ENCODE measurements at places on chromosomes 7 and 10. TPM values are rescaled to one million over a fixed set of nuclear protein-coding genes. Genes with fewer than 3 reads are reported as not detected.

- no peak for DNase-seq
Measured at GRCh38 chr7:28126410-28127041, 54.1 kb downstream of the JAZF1 start.

DNA sequence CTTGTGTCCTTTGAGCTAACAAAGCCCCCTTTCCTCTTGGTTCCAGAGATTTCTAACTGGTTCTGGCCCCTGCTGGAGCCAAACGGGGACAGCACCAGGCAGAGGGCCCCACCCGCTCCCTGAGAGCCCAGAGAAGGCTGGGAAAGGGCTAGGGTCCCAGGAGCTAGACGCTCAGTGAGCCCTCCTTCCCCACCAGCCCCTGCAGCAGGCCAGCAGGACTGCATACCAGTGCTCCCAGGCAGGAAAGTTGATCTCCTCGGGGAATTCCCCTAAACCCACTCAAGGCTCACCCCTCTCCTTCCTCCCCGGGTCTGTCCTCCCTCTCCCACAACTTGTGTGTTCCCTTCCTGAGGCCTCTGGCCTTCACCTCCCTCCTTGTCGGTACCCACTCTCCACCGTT, 47.7 kb downstream of the PAX2 start:
- peak; percentile 23 for DNase-seq

GRCh38 chr7:56092789-56093531, at the start of gene PHKG1:
TSS of gene PHKG1 (minus strand) at chr7:56092952. CDS start at chr7:56088941, 4,011 bp downstream.
- DNase-seq, result peak; percentile 81

SSC4D gene
- total RNA-seq, result 1.1 TPM

CPA1 gene
- not detected for total RNA-seq

CTAGE4 gene
- 9.5 TPM for total RNA-seq

CH25H gene
- total RNA-seq, result 7.8 TPM

All from upper lobe of right lung (tissue), 1 donor.